ENCODE measurements at places on chromosomes 6 and 20.

- DNase-seq: no peak
These were observed 150.5 kb downstream of the DNAH8 start for GRCh38 chr6:38865521-38866174.

DNA sequence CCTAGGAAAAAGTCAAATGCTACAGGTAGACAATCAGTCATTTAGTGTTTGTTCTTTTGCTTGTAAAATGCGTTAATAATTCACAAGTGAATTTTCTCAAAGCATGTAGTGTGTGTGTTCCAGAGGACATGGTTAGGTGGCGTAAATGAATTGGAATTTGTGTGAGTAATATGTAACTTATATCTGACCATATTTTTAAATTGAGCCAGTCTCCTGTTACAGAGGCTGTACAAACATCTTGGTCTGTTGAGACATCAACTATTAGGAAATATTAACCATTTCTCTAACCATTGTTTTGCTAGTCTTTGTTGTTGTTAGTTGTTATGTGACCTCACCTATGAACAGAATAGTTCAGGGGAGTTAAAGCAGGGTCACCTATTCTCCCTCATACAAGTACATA lies 22.7 kb downstream of the MCM8 start:
- no peak for DNase-seq

DNA sequence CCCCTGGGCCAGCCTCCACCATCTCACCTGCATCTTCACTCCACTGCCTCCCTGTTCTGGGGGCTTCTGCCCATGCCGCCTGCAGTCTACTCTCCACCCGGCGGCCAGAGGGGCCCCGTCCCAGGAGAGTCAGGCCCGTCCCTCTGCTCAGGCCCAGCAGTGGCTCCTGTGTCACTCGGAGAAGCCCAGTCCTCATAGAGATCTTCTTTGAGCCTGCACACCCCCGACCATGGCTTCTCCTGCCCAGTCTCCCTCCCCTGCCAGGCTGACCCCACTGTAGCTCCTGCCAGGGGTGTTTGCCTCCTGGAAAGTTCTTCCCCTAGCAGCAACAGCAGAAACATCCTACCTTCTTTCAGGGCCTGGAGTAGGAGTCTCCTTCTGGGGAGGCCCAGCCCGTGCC lies 22.2 kb upstream of the NOL4L start:
- DNase-seq: no peak

GRCh38 chr20:35947489-35947888 lies 6.8 kb downstream of the SCAND1 start:
- DNase-seq: peak; percentile 4

- DNase-seq: no peak
These were observed 21.7 kb upstream of the SSTR4 start for GRCh38 chr20:23013429-23013828.

- DNase-seq: no peak
These were observed 503.6 kb downstream of the PTPRT start for GRCh38 chr20:42686057-42686456.

- no peak for DNase-seq
These were observed 1.9 kb downstream of the PTK7 start for GRCh38 chr6:43077981-43078511.

DNA sequence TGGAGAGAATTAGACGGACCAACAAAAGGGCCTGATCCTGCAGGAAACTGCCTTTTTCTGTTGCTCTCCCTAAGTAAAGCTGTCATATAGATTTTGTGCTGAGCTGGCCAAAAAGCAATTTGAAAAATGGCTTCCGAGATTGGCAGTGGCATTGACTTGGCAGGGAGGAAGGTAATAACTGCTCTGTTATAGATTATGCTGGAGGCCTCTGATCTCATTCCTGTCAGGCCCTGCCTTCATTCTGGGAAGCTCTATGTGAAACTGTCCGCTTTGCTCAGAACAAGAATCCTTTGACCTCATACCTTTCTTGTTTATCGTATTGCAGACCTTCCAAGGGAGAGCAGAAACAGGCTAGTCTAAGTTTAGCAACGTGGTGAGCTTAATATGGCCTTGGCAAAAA lies 234.4 kb downstream of the PHACTR1 start:
- DNase-seq: no peak

GRCh38 chr20:5482791-5483190 lies 166.0 kb upstream of the PROKR2 start:
- DNase-seq: no peak

DNA sequence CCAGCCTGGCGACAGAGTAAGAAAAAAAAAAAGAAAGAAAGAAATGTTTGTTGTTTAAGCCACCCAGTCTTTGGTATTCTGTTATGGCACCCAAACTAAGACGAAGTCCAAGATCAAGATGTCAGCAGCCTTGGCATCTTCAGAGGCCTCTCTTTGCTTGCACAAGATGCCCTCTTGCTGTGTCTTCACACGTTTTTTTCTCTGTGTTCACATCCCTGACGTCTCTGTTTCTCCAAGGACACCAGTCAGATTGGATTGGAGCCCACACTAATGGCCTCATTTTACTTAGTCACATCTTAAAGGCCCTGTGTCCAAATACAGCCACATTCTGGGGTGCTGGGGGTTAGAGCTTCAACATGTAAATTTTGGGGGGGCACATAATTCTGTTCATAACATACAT lies 380.9 kb downstream of the GJA1 start:
- no peak for DNase-seq

- no peak for DNase-seq
These were observed 71.4 kb downstream of the GJA10 start for GRCh38 chr6:89965441-89966227.

DNA sequence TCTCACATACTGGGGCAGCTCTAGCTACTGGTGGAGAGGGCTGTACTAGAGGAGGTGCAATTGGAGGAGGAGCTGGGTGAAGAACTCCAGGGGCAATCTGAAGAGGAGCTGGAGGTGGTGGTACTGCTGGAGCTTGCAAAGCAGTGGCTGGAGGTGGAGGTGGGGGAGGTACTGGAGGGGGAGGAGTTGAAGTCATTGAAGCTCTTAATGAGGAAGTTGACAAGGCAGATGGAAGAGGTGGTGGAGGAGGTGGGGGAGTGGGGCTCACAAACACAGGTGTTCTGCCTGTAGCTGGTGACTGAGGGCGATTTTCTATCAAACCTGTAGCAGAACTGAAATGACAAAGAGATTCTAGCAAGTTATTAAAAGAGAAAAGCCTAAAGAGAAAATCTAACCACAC lies 77.6 kb downstream of the WASF1 start:
- DNase-seq: no peak

DNA sequence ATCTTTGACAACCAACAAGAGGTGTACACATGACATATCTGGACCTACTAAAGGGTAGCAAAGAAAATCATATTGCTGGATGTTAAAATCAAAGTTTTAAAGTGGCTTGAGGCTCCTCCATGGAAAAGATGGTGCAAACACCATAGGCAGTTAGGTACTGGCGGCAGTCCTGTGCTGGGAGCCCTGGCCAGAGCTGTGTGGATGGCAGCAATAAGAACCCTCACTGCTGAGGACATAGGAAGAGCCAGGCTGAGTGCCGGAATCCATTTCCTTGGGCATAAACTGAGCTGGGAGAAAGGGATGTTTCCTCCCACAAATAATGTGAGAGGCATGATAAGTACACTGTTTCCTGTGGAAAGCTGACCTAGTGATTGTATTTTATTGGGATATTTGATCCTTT lies 89.9 kb downstream of the ARID1B start:
- DNase-seq: no peak

DNA sequence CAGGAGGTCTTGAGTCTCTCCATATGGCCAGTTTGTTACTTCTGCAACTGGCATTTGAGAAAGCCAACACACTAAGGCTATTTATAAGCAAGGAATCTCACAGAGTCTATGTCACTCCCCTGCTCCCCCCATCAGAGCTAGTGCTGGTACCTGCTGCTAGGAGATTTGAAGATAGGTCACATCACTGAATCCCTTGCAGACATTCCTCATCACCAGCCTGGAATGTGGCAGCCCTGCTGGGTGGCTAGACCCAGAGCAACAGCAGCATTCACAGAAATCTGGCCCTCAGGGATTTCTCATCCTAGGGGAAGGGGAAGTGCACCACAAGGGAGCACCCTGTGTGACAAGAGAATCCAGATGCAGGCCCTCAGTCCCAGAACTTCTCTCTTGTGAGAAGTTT lies 672.1 kb downstream of the HACE1 start:
- no peak for DNase-seq

GRCh38 chr6:127402890-127403617 lies 56.1 kb downstream of the KIAA0408 start:
- no peak for DNase-seq

DNA sequence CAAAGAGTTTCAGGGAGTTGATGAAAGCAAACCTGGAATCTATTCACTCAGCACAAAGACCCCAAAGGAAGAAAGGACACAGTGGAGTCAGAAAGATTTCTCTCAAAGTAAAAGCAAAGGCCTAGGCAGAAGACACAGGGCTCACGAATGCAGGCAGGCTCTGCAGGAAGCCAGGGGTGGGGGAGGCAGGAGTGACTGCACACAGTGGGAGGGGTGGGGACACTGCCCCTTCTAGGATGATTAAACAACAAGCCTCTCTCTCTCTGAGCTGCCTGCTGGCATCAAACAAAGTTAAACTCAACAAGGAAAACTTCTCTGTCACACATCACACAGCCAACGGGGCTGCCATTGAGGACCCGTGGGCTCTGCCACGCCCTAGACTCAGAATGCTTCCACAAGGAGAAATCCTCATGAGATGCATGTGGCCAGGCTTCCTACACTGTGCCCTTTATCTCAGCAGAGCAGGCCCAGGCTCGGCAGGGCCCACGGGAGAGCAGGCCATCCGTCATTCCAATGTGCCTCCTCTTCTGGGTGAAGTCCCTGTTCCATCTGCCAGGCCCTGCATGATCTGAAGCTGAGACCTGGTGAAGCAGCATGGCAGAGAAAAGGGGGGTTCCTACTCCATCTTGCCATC lies 70.1 kb downstream of the RAMACL start:
- DNase-seq: no peak

- no peak for DNase-seq
These were observed 254.1 kb downstream of the PRL start for GRCh38 chr6:22042706-22043105.

DNA sequence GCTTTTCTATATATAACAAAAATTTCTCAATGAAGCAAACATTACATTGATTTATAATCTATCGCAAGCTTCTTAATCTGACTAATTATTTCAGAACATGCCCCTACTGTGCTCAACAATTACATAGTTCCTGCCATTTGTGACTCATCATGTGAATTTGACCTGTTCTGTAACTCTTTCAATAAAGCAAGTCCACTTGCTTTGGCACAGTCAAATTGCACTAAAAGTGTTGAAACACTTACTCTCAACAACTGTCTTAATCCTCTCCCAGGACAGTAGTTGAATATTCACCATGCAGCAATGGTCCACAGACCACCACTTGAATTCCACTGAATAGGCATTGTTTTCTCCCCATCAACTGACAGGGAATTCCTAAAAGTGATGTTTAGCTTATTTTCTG lies 67.7 kb upstream of the SPTLC3 start:
- DNase-seq: no peak

DNA sequence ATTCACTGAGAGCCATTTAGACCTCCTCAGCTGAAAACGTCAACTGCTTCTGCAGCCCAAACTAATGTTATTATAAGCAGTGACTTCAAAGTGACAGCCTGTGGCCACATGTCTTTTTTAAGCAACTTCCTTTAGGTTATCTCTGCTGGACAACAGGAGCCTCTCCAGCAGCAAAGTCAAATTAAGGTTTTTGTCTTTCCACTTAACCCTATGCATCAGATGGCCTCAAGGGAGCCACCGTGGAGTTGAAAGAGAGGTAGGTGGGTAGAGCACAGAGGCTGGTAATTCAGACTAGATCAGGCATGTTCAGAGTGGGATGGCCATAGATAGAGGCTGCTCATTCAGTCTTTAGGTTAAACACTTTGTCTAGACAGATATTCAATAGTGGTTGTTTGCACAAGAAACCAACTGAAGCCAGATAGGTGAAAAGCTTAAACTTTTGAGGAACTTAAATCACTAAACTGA lies 300.6 kb upstream of the ECI2 start:
- no peak for DNase-seq

DNA sequence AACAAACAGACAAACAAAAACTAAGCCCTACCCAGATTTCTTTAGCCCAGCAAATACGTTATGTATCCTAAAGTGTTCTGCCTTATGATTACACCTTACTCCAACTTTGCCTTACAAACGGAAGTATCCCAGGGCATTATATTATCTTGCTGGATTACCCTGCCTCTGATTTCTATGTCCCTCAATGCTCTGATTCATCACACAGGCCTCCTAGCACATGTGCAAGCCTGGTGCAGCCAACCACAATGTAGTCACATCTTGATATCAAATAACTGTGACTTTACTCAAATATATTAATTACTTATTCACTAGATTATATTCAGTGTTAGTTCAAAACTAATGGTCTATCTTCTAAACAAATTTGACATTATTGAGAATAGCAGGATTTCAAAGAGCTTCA lies 598.6 kb downstream of the TBC1D32 start:
- DNase-seq: no peak

- DNase-seq: no peak
These were observed 2.6 kb downstream of the TRIM39 start for GRCh38 chr6:30329331-30329730.
